Kidney (tissue), 22 donors: ENCODE measurements at places on chromosomes 1 and 21. TPM values are rescaled to one million over a fixed set of nuclear protein-coding genes. Genes with fewer than 3 reads are reported as not detected.

DNA sequence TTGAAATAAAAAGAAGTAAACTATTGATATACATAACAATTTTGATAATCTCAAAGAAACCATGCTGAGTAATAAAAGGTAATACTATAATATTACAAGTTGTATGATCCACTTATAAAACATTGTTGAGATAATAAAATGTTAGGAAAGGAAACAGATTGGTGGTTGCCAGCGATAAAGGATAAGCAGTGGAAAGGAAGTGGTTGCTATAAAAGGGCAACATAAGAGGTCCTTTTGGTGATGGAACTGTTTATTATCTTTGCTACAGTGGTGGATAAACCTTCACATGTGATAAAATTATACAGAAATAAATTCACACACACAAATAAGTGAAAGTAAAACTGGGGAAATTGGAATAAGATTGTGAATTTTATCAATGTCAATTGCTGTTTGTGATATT is 15.1 kb downstream of the OR6F1 start:
- H3K4me1 ChIP-seq, result no peaks in the 10 kb centered on the region
- no peaks in the 10 kb centered on the region for H3K27me3 ChIP-seq
- no peak overlapping the region for H3K27ac ChIP-seq
- no peak for DNase-seq

DNA sequence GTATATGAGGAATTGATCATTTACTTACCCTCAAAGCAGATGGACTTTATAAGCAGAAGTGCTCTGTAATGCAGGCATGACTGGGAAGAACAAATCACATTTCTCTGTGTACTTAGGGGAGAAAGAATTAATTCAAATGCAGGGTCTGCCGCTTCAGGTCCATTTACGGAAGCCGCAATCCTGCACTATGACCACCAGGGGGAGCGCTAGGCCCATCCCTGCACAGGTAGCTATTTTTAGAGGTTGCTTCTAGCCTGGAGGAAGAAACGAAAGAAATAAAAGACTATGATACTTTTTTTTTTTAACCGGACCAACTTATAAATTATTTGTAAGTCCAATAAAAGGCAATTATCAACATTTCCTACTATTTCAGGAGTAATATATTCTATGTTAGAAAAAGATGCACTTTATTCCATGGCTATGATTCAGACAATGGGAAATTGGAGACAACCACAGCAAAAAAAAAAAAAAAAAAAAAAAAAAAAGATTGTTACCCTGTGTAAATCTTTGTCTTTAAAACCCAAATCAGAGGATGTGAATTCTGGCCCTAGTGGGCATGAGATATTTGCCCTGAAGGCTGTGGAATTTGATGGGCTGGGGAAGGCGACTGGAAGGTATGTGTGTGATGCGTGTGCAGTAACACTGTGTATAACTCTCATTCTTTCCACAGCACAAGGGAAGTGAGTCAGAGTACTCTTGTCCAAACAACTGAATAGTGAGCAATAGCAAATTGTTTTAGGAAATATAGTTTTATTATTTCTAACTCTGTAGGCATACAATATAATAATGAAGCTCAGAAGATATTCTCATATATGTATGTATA is 12.9 kb upstream of the FYB2 start:
- peak; percentile 88 for DNase-seq
- H3K36me3 ChIP-seq, result no peaks in the 10 kb centered on the region

GRCh38 chr21:36395353-36396111 is 10.3 kb downstream of the CHAF1B start:
- no peak overlapping the region for H3K27ac ChIP-seq
- H3K4me3 ChIP-seq, result no peak overlapping the region

- no peak for DNase-seq
- H3K36me3 ChIP-seq, result peaks cover 86% of the 10 kb centered on the region
- H3K4me1 ChIP-seq, result peaks cover 8% of the 10 kb centered on the region
- no peaks in the 10 kb centered on the region for H3K27me3 ChIP-seq
- no peak overlapping the region for H3K4me3 ChIP-seq
- no peak overlapping the region for H3K27ac ChIP-seq
Measured at GRCh38 chr1:156476501-156477298, 23.9 kb downstream of the MEF2D start.

- H3K36me3 ChIP-seq, result peaks cover 3% of the 10 kb centered on the region
- no peaks in the 10 kb centered on the region for H3K27me3 ChIP-seq
- H3K4me3 ChIP-seq, result no peak overlapping the region
- DNase-seq, result no peak
- peaks cover 11% of the 10 kb centered on the region for H3K4me1 ChIP-seq
- no peak overlapping the region for H3K27ac ChIP-seq
Measured at GRCh38 chr1:54869173-54869851, 17.7 kb downstream of the DHCR24 start.

DNA sequence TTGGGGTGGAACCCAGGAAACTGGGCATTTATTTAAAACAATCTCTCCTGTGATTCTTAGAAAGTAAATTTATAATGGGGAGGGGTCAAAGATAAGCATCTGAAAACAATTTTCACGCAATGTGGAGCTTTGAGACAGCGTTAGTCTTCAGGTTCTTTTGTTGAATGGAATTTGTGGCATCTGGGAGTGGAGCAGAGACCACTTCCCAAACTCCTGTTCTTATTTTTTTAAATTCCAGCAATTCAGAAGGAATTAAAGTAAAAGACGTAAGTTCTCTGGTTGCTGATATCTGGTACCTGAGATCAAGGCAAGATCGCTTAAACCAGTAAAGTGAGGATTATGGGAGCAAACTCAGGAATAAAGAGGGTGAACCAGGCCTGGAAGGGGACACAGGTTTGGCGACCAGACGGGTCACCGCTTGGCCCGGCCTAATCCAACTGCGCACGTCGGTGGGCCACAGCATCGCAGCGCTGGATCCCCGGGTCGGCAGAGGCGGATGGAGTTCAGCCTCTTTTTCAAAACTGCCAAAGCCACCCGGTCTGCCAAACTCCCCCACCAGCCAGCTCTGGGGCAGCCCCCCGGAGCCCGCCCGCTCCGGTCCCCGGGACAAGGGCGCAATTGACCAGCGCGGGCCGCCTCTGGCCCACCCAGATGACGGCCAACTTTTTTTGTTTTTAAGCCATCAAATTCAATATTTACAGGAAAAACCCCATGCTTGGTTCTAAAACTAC is 754 bp upstream of the PDPN start:
- no peaks in the 10 kb centered on the region for H3K36me3 ChIP-seq
- no peak overlapping the region for H3K27ac ChIP-seq
- no peaks in the 10 kb centered on the region for H3K4me1 ChIP-seq
- no peak overlapping the region for H3K4me3 ChIP-seq
- DNase-seq, result peak; percentile 53

DNA sequence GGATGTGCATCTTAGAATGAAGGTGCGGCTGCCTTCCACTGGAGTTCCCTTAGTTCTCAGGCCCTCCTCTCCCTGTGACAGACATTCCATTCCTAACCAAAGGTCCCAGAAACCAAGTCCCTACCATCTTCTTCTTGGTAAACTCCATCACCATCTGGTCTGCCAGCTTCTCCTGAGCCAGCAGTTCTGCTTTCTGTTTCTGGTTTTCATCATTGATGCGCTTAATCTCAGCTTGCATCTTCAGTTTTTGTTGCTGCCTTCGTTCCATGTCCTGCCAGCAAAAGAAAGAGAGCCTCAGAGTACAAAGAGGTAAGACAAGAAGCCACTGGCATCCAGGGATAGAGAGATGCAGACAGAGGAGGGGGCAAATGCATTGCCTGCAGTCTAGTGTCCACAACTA is 18.0 kb upstream of the VSIG8 start:
- no peaks in the 10 kb centered on the region for H3K4me1 ChIP-seq

DNA sequence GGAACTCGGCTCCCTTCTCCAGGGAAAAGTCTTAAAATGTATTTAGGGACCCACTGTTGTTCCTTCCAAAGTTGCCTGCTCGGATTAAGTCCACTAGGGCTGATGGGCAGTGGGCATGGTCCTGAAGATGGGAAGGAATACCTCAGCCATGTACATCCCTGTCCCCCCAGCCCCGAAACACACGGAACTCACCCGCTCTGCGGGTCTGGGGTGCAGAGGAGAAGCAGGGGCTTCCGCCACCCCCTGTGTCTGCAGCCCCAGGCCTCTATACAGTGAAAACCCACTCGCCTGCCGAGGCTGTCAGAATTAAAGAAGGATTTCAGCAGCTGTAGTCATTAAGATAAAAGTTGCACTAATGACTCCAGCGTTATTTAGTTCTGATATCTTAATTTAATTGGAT is 212.6 kb upstream of the VAMP3 start:
- no peaks in the 10 kb centered on the region for H3K36me3 ChIP-seq
- no peak overlapping the region for H3K27ac ChIP-seq
- no peaks in the 10 kb centered on the region for H3K4me1 ChIP-seq
- no peaks in the 10 kb centered on the region for H3K27me3 ChIP-seq
- H3K4me3 ChIP-seq, result no peak overlapping the region

GRCh38 chr1:159944623-159945455 is 574 bp downstream of the IGSF9 start:
- peaks cover 5% of the 10 kb centered on the region for H3K4me1 ChIP-seq
- H3K27me3 ChIP-seq, result no peaks in the 10 kb centered on the region
- DNase-seq, result peak; percentile 25

GRCh38 chr1:93347334-93347899 is 1.7 kb downstream of the DR1 start:
- no peak for DNase-seq
- peaks cover 5% of the 10 kb centered on the region for H3K4me1 ChIP-seq

DNA sequence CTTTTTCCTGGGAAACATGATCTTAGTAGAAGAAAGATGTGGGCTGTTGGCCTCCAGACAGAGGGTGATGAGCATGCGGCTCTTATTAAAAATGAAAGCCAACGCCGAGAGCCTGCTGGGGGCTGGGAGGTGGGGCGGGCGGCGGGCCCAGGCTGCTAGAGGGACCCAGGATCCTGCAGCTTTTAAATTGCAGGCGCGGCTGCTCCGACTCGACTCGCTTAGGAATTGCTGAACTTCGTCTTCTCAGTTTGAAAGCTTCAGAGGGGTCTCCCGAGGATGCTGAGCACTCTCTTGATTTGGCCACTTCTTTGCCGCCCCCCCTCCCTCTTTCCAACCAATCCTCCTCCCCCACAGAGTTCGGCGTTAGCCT is 1.2 kb downstream of the AGPAT3 start:
- DNase-seq, result peak; percentile 54
- H3K36me3 ChIP-seq, result no peaks in the 10 kb centered on the region
- H3K4me1 ChIP-seq, result peaks cover 19% of the 10 kb centered on the region
- H3K4me3 ChIP-seq, result peak overlapping the region; percentile 57

DNA sequence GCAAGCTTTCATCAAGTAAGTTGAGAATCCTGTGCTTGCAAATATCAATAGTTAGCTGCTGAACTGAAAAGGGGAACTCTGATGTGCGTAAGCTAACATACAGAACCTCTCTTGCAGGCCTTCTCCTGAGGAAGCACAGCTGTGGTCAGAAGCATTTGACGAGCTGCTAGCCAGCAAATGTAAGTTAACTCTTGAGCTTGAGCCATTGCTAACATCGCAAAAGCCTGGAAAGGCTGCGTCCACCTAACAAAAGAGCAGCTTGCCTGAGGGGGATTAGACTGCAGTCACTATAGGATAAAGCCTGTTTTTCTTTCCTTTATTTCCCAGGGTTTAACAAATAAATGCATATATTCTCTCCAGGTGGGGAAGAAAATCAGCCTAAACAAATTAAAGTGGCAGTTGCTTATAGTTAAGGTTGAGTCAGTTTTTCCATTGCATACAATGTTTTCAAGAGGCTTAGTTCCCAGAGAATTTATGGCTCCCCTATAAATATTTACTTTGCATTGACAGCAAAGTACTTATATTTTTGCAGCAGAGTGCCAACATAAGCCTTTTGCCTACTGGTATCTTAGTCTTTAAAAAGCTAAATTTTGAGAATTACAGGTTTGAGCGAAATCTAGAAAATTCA is 1.5 kb downstream of the RGS2 start:
- no peaks in the 10 kb centered on the region for H3K27me3 ChIP-seq
- H3K36me3 ChIP-seq, result no peaks in the 10 kb centered on the region
- peak; percentile 84 for DNase-seq
- peaks cover 7% of the 10 kb centered on the region for H3K4me1 ChIP-seq
- H3K27ac ChIP-seq, result no peak overlapping the region

- H3K27ac ChIP-seq, result no peak overlapping the region
- no peaks in the 10 kb centered on the region for H3K36me3 ChIP-seq
- no peaks in the 10 kb centered on the region for H3K4me1 ChIP-seq
- H3K4me3 ChIP-seq, result no peak overlapping the region
- H3K27me3 ChIP-seq, result no peaks in the 10 kb centered on the region
Measured at GRCh38 chr1:6303397-6304012, 42.6 kb upstream of the GPR153 start.

- H3K4me3 ChIP-seq, result no peak overlapping the region
- H3K27ac ChIP-seq, result no peak overlapping the region
- no peaks in the 10 kb centered on the region for H3K36me3 ChIP-seq
- H3K4me1 ChIP-seq, result no peaks in the 10 kb centered on the region
- DNase-seq, result no peak
Measured at GRCh38 chr1:216459651-216460207, 36.5 kb upstream of the USH2A start.

DNA sequence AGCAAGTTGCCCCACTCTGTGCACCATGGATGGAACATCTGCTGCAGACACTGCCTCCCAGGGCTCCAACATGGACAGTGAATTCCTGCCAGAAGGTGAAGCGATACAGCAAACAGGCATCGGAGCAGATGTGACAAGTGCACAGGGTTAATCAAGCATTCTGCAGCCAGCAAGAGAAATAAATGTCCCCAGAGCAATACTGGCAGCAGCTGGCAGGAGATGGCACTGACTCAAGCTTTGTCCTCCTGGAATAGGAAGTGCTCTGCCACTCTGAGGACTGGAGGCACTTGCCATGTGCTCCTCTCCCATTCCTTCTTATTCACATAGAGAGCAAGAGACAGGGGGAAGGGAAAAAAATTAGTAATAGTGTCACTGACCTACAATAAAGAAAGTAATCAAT is 402.7 kb upstream of the DAB1 start:
- no peaks in the 10 kb centered on the region for H3K36me3 ChIP-seq
- no peak overlapping the region for H3K4me3 ChIP-seq
- no peaks in the 10 kb centered on the region for H3K4me1 ChIP-seq
- no peak overlapping the region for H3K27ac ChIP-seq
- no peak for DNase-seq
- H3K27me3 ChIP-seq, result no peaks in the 10 kb centered on the region

GRCh38 chr1:20486457-20487235 is 636 bp upstream of the CAMK2N1 start:
- peaks cover 3% of the 10 kb centered on the region for H3K4me1 ChIP-seq
- peak overlapping the region; percentile 56 for H3K4me3 ChIP-seq
- peak overlapping the region; percentile 97 for H3K27ac ChIP-seq
- peak; percentile 96 for DNase-seq
- H3K27me3 ChIP-seq, result no peaks in the 10 kb centered on the region

DNA sequence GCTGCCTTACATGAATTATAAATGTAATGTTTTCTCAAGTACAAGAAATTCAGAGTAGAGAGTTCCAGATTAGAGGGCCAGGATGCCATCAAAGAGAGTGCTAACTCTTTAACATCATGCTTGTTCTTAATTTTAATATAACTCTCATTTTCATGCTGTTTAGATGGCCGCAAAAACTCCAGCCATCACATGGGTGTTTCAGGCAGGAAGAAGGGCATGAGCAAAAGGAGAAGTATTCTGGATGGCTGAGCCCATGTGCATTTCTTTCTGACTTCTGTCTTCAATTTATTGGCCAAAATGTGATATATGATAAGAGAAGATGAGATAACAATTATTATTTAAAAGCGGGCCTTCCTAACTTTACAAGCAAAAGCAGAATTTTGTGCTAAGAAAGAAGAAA is 1328.6 kb downstream of the MRPL39 start:
- no peak overlapping the region for H3K27ac ChIP-seq
- H3K36me3 ChIP-seq, result no peaks in the 10 kb centered on the region
- no peaks in the 10 kb centered on the region for H3K27me3 ChIP-seq

Gene CBR3
- 2.6 TPM for total RNA-seq

Gene S100A3
- 8.4 TPM for total RNA-seq

Gene HAO2
- 1.9 TPM for total RNA-seq

Gene CCDC28B
- 4.0 TPM for total RNA-seq

Gene KCNJ15
- 142 TPM for total RNA-seq

Gene USF1
- 56.1 TPM for total RNA-seq

Gene ADARB1
- 34.9 TPM for total RNA-seq

Gene FLG
- total RNA-seq, result not detected

Gene SPATA21
- not detected for total RNA-seq

Gene SH2D5
- 0.57 TPM for total RNA-seq

Gene CD2
- total RNA-seq, result 12.1 TPM
